ENCODE measurements at places on chromosomes 12 and 14.
A peak's percentile ranks its signal among the peaks of the same experiment; 100 is the strongest.

- H3K27ac ChIP-seq, result no peak overlapping the region
- H3K27me3 ChIP-seq, result no peaks in the 10 kb centered on the region
- DNase-seq, result no peak
- no peak overlapping the region for H3K4me3 ChIP-seq
These were observed 125.1 kb downstream of the CRADD start for GRCh38 chr12:93802293-93802692.

DNA sequence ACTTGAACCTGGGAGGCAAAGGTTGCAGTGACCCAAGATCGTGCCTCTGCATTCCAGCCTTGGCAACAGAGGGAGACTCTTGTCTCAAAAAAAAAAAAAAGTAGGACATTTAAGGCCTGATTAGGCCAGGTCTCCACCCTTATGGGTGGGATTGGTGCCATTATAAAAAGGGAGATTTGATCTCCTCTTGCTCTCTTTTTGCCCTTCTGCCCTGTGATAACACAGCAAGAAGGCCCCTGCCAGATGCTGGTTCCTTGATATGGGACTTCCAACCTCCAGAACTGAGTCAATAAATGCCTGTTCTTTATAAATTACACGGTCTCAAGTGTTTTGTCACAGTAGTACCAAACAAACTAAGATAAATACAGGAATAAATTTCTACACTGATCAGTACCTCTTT lies 81.0 kb downstream of the C2CD5 start:
- H3K27me3 ChIP-seq, result no peaks in the 10 kb centered on the region
- no peak overlapping the region for H3K4me3 ChIP-seq
- no peak for DNase-seq
- peaks cover 2% of the 10 kb centered on the region for H3K4me1 ChIP-seq

GRCh38 chr12:24060089-24060488 lies 110.6 kb upstream of the SOX5 start:
- DNase-seq, result no peak
- no peaks in the 10 kb centered on the region for H3K36me3 ChIP-seq
- H3K27ac ChIP-seq, result no peak overlapping the region

DNA sequence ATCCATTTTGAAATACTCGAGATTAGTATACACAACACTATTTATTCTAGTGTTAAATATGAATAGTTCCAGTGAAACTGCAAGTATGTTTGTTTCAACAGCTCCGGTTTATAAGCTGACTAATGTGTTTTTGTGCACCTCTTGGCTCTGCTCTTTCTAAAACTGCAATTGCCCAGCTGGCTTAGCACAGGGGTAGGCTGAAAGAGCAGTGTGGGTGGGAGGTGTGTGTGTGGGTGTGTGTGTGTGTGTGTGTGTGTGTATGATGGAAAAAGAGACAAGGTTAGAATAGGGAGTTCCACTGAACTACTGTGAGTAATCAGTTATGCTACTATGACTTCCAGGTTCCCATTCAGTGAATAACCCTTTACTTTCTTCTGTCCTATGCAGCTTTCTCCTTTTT lies 37.8 kb upstream of the DDHD1 start:
- peak overlapping the region; percentile 62 for H3K27ac ChIP-seq
- no peaks in the 10 kb centered on the region for H3K27me3 ChIP-seq
- no peak overlapping the region for H3K4me3 ChIP-seq
- H3K36me3 ChIP-seq, result no peaks in the 10 kb centered on the region
- peaks cover 13% of the 10 kb centered on the region for H3K4me1 ChIP-seq
- peak; percentile 85 for DNase-seq

GRCh38 chr14:77266336-77266735 lies 4.7 kb downstream of the NGB start:
- peaks cover 41% of the 10 kb centered on the region for H3K27me3 ChIP-seq
- no peak overlapping the region for H3K4me3 ChIP-seq
- DNase-seq, result no peak
- H3K27ac ChIP-seq, result no peak overlapping the region

- no peaks in the 10 kb centered on the region for H3K4me1 ChIP-seq
- no peaks in the 10 kb centered on the region for H3K36me3 ChIP-seq
- no peak overlapping the region for H3K4me3 ChIP-seq
- no peak overlapping the region for H3K27ac ChIP-seq
These were observed 105.3 kb upstream of the FOXG1 start for GRCh38 chr14:28661171-28661772.

DNA sequence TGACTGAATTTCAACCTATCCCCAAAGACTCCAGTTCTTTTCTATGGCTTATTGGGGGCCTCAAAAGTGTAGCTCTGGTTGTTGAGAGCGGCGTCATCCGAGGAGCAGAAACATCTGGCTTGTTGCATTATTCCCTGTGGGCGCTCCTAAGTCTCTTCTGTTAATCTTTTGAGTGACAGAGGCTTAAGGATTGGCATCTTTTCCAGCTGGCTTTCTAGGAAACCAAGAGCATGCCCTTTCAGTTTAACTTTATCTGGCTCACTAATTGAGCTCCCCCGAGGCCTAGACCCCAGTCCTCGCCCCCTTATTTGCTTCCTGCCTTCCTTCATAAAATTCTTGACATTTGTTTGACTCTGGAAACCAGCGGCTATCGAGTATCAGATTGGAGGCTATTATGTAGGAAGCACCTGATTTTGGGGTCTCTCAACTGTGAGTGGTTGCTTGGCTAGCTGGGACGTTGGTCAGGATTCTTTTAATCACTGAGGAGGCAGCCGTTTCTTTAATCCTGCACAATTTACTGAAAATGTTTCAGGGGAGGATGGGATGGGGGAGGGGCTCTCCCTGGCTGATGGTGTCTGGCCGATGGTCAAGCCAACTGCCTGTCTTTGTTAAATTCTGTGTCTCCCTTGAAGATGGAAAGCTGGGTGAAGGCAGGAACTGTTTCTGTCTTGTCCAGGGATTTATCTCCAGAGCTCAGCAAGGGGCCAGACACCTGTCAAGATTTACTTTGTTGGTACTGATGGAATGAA lies 3.1 kb downstream of the SMOC1 start:
- no peak for DNase-seq
- no peaks in the 10 kb centered on the region for H3K36me3 ChIP-seq
- no peak overlapping the region for H3K4me3 ChIP-seq

DNA sequence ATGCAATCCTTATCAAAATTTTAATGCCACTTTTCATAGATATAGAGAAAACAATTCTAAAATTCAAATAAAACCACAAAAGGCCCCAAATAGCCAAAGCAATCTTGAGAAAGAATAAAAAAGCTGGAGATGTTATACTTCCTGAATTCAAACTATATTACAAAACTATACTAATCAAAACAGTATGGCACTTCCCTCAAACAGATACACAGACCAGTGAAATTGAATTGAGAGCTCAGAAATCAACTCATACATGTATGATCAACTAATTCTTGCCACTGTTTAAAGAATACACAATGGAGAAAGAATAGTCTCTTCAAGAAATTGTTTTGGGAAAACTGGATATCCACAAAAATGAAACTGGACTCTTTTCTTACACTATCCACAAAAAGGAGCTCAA lies 55.4 kb downstream of the FOXG1 start:
- no peak overlapping the region for H3K27ac ChIP-seq
- H3K4me3 ChIP-seq, result no peak overlapping the region
- H3K36me3 ChIP-seq, result no peaks in the 10 kb centered on the region
- no peaks in the 10 kb centered on the region for H3K27me3 ChIP-seq

GRCh38 chr14:50047274-50047676 lies 69.1 kb downstream of the VCPKMT start:
- peaks cover 19% of the 10 kb centered on the region for H3K36me3 ChIP-seq
- peaks cover 38% of the 10 kb centered on the region for H3K4me1 ChIP-seq
- H3K27ac ChIP-seq, result peak overlapping the region; percentile 23
- H3K27me3 ChIP-seq, result no peaks in the 10 kb centered on the region
- DNase-seq, result no peak

GRCh38 chr14:38866461-38866860 lies 236.6 kb downstream of the SEC23A start:
- no peaks in the 10 kb centered on the region for H3K4me1 ChIP-seq
- H3K36me3 ChIP-seq, result no peaks in the 10 kb centered on the region
- no peak for DNase-seq

DNA sequence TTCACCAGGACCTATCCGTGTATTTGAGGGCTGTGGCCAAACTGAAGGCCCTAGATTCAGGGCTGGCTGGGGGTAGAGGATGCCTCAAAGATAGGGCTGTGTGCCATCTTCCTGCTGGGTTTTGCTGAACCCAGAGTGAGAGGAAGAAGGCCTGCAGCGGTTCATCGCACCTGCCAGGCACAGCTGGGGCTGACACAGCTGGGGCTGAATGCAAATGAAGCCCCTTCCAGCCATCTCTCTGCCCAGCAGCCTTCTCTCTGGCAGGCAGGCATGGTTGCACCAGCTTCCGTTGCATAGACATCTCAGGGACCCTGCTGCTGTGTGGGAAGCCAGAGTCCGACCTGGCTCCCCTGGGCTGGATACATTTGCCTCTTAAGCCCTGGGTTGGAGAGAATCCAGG lies 152.4 kb downstream of the TSPAN9 start:
- peaks cover 2% of the 10 kb centered on the region for H3K27me3 ChIP-seq
- no peaks in the 10 kb centered on the region for H3K4me1 ChIP-seq
- DNase-seq, result no peak
- no peak overlapping the region for H3K4me3 ChIP-seq
- no peak overlapping the region for H3K27ac ChIP-seq

- H3K27me3 ChIP-seq, result no peaks in the 10 kb centered on the region
- no peaks in the 10 kb centered on the region for H3K36me3 ChIP-seq
- no peaks in the 10 kb centered on the region for H3K4me1 ChIP-seq
- no peak overlapping the region for H3K27ac ChIP-seq
- no peak overlapping the region for H3K4me3 ChIP-seq
These were observed 45.3 kb downstream of the PRMT8 start for GRCh38 chr12:3536096-3536875.

DNA sequence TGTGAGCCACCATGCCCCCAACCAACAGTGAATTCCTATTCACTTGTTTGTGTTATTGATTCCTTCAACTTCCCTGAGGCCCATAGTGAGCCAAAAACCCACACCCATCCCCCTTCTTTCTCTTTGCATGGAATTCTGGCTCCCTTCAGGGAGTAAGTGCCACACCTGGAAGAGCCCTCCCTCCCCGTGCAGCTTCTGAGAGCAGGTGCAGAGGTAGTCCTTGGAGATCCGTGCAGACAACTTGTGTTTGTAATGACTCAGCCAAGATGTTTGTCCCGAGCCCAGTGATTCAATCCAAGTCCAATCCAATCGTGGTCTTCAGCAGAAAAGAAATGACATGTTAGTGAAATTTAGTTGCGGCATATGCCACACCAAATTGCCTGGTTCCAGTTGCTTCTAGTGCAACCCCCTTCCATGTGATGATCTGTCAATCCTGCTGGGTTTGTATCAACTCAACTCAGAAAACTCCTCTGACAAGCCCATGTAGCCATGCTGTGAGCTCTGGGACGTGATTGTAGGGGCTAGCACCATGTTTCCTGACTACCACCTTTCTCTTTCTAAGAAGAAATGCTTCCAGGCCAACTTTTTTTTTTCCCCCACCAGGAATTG lies 27.5 kb downstream of the GPRC5A start:
- H3K27me3 ChIP-seq, result peaks cover 16% of the 10 kb centered on the region
- no peak overlapping the region for H3K27ac ChIP-seq
- no peaks in the 10 kb centered on the region for H3K36me3 ChIP-seq

DNA sequence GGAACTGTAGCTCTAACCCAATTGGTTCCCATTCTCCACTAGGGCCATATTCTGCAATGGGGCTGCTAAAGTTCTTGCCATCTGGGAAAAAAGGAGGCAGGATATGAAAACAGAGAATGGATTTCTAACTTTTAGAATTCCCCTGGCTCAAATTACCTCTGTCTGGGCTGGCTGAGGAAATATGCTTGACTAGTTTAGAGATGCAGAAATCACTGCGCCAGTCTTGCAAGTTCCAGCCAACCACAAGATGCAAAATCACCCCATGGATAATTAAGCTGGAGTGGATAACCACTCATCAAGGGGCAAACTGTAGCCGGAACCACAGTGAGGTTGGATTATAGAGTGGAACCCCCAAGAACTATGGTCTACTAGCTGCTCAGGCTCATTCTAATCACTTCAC lies 126.3 kb downstream of the RALGAPA1 start:
- H3K4me3 ChIP-seq, result no peak overlapping the region
- H3K4me1 ChIP-seq, result peaks cover under 1% of the 10 kb centered on the region
- no peak for DNase-seq
- H3K36me3 ChIP-seq, result peaks cover 4% of the 10 kb centered on the region
- H3K27ac ChIP-seq, result no peak overlapping the region
- no peaks in the 10 kb centered on the region for H3K27me3 ChIP-seq

DNA sequence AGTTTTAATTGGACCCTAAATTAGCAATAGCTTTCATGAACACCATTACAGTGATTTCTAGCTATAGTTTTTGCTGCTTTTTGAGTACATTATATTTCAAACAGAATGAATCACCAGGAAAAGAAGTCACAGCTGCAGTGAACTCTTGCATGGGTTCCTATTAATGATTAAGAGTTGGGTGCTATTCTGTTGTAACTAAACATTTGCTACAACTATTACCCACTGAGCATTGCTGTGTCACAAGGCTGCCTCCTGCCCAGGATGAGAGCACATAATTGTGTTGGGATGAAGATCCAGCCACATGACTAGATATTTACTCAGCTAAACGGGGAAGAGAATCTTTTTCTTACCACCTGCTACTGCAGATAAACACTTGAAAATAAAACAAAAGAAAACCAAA lies 152.7 kb downstream of the GXYLT1 start:
- H3K4me3 ChIP-seq, result no peak overlapping the region
- no peaks in the 10 kb centered on the region for H3K27me3 ChIP-seq
- H3K36me3 ChIP-seq, result no peaks in the 10 kb centered on the region
- H3K27ac ChIP-seq, result no peak overlapping the region

- no peak overlapping the region for H3K4me3 ChIP-seq
- no peak for DNase-seq
- H3K4me1 ChIP-seq, result peaks cover 20% of the 10 kb centered on the region
- peaks cover 16% of the 10 kb centered on the region for H3K36me3 ChIP-seq
- H3K27me3 ChIP-seq, result no peaks in the 10 kb centered on the region
- H3K27ac ChIP-seq, result no peak overlapping the region
These were observed 88.2 kb upstream of the PTGDR start for GRCh38 chr14:52179141-52179790.

DNA sequence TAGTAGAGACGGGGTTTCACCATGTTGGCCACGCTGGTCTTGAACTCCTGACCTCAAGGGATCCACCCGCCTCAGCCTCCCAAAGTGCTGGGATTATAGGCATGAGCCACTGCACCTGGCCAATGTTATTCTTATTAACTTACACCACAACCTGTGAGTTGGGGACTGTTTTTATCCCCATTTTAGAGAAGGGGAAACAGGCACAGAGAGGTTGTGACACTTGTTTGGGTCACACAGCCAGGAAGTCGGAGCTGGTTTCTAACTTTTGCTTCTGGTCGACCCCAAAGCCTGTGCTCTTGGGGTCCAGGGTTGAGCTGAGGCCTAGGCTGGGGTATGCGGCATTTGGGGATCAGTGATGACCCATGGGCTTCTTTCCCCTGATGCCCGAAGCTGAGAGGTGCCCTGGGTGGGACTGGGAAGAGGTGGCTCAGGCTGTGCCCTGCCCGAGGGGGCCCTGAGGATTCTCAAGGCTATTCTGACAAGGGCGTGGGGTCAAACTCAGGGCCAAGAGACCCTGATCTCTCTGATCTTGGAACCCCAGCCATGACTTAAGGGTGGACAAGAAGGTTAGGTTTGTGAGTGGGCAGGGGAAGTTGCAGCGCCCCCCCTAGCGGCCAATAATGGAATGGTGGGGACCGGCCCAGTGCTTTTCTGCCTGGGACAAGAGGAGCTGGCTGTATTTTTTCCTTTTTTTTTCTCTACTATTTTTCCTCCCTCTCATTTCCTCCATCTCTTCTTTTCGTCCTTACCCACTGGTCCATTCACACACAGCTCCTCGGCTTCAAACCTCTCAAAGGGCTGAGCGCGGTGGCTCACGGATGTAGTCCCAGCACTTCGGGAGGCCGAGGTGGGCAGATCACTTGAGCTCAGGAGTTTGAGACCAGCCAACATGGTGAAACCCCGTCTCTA lies 3.0 kb downstream of the SDSL start:
- no peaks in the 10 kb centered on the region for H3K27me3 ChIP-seq
- peaks cover 7% of the 10 kb centered on the region for H3K4me1 ChIP-seq
- no peak overlapping the region for H3K27ac ChIP-seq
- DNase-seq, result peak; percentile 26
- no peak overlapping the region for H3K4me3 ChIP-seq

Data from T-helper 2 cell treated with Interferon-gamma antibody and Interleukin-4, amounts not matched to agents 5 μg/mL and 100 μg/mL, for 36 hours (primary cell).